ENCODE measurements at places on chromosomes 4 and X.

GRCh38 chr4:743463-744211, 38.0 kb downstream of the PCGF3 start:
- no peak for DNase-seq
- no peak overlapping the region for H3K4me3 ChIP-seq
- H3K36me3 ChIP-seq = no peaks in the 10 kb centered on the region
- no peaks in the 10 kb centered on the region for H3K27me3 ChIP-seq
- H3K4me1 ChIP-seq = no peaks in the 10 kb centered on the region

- no peak for DNase-seq
- no peak overlapping the region for H3K4me3 ChIP-seq
- H3K27ac ChIP-seq = no peak overlapping the region
- no peaks in the 10 kb centered on the region for H3K27me3 ChIP-seq
Measured at GRCh38 chr4:2180410-2180809, 61.5 kb downstream of the HAUS3 start.

DNA sequence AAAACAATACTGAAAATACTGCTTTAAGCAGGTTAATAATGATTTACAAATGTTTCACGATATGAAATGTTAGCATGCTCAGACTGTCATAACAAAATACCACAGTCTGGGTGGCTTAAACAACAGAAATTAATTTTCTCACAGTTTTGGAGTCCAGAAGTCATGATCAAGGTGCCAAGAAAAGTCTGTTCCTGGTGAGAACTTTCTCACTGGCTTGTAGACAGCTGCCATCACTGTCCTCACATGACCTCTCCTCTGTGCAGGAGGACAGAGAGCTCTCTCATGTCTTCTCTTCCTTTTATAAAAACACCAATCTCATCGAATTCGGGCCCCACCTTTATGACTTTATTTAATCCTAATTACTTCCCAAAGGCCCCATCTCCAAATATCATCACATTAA, 426.7 kb downstream of the KLHL13 start:
- no peaks in the 10 kb centered on the region for H3K27me3 ChIP-seq
- no peak overlapping the region for H3K27ac ChIP-seq
- DNase-seq = no peak
- no peaks in the 10 kb centered on the region for H3K36me3 ChIP-seq
- H3K4me1 ChIP-seq = no peaks in the 10 kb centered on the region
- H3K4me3 ChIP-seq = no peak overlapping the region

DNA sequence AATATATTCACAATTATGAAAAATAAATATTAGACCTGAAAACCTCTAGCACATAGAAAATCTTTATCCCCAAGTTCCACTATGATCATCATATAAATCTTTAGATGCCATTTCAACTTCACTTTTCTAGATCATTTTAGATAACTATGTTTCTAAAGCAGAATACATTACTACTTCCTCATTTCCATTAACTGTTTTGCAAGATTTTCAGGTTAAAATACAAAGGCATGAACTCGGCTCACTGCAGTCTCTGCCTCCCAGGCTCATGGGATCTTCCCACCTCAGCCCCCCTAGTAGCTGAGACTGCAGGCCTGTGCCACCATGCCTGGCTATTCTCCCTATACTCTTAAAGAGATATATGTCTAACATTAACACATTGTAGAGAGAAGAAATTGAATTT, 1365.9 kb upstream of the AGA start:
- no peak overlapping the region for H3K4me3 ChIP-seq
- no peaks in the 10 kb centered on the region for H3K27me3 ChIP-seq
- H3K36me3 ChIP-seq = no peaks in the 10 kb centered on the region
- no peaks in the 10 kb centered on the region for H3K4me1 ChIP-seq
